ENCODE measurements at places on chromosomes 11 and 22.

- no peak for DNase-seq
- no peak overlapping the region for H3K4me3 ChIP-seq
- peaks cover 4% of the 10 kb centered on the region for H3K4me1 ChIP-seq
- no peaks in the 10 kb centered on the region for H3K27me3 ChIP-seq
- no peak overlapping the region for H3K27ac ChIP-seq
Observed at GRCh38 chr11:78386215-78386941, 31.2 kb downstream of the GAB2 start.

- H3K36me3 ChIP-seq = no peaks in the 10 kb centered on the region
- H3K4me1 ChIP-seq = no peaks in the 10 kb centered on the region
- no peak overlapping the region for H3K27ac ChIP-seq
- H3K4me3 ChIP-seq = no peak overlapping the region
- DNase-seq = no peak
Observed at GRCh38 chr11:120068114-120068573, 69.8 kb downstream of the TRIM29 start.

DNA sequence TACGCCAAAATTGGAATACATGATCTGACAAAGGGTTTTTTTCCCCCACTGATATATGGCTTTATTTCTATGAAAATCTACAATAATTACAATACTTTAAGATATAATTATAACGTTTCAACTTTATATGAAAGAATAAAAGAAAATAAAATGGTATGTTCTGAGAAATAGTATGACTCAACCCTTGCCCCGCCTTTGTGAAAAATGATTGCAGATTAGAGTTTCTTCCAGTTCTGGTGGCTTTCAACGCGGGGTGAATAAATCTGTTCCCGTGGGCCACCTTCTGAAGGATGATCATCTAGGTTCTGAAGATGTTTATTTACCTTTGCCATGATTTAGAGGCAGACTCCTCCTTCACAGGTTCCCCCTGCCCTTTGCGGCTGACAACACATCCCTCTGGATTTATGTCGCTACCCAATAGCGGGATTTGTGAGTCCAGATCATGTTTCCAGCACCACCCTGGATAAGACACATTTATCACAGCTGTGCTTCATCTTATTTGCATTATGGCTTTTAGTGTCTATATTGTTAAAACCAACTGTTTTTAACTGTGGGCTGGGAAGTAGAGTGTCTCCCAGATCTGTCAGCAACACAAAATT, 607.0 kb upstream of the KIRREL3 start:
- DNase-seq = no peak
- no peaks in the 10 kb centered on the region for H3K27me3 ChIP-seq
- no peak overlapping the region for H3K27ac ChIP-seq
- H3K4me3 ChIP-seq = no peak overlapping the region
- no peaks in the 10 kb centered on the region for H3K36me3 ChIP-seq

DNA sequence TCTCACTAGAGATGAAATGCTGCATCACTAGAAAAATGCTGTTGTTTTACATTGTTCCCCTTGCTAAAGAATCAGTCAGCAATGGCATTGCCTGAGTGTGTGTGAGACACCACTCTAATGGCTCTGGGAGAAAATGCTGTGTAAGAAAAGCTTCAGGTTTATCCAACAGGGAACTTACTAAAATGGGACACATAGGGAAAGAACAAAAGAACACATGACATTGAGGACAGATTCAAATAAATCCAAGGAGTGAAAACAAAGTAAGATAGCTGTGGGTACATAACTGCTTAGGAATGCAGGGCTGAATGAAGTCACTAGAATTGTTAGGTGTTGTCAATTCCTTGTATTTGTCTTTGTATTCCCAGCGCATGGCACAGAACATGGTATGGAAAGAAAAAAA, 24.2 kb downstream of the BLID start:
- no peaks in the 10 kb centered on the region for H3K27me3 ChIP-seq
- no peak overlapping the region for H3K4me3 ChIP-seq
- no peak overlapping the region for H3K27ac ChIP-seq
- peak; percentile 25 for DNase-seq
- H3K4me1 ChIP-seq = no peaks in the 10 kb centered on the region
- H3K36me3 ChIP-seq = no peaks in the 10 kb centered on the region

- no peaks in the 10 kb centered on the region for H3K27me3 ChIP-seq
- DNase-seq = peak; percentile 15
- H3K4me1 ChIP-seq = peaks cover 11% of the 10 kb centered on the region
- peaks cover 10% of the 10 kb centered on the region for H3K36me3 ChIP-seq
- no peak within 1 kb of the TSS for H3K27ac ChIP-seq
Observed at GRCh38 chr22:24592851-24593558, at the start of gene LRRC75B. Gene LRRC75B (minus strand): TSS chr22:24593073. CDS start chr22:24593039, 34 bp downstream.

GRCh38 chr11:35811783-35812182, 132.1 kb upstream of the LDLRAD3 start:
- H3K27ac ChIP-seq = no peak overlapping the region
- no peak overlapping the region for H3K4me3 ChIP-seq
- no peak for DNase-seq

DNA sequence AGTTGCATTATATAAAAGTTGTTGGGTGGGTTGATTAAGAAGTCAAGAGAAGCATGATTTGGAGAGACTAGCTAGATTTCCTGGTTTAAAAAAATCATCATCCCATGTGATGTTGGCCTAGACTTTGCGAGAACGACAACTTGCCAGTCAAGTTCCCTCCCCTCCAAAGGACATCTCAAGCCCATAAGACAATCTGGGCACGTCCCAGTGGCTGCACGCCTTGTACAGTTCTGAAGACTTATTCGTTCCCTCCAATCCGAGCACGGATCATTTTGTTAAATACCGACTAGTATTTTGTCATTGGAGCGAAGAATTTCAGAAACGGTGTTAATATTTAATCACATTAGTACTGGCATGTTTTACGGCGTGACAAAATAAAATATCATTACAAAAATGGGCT, 8.0 kb downstream of the MN1 start:
- H3K36me3 ChIP-seq = peaks cover 6% of the 10 kb centered on the region
- H3K4me1 ChIP-seq = peaks cover 16% of the 10 kb centered on the region
- no peak overlapping the region for H3K4me3 ChIP-seq
- H3K27ac ChIP-seq = no peak overlapping the region

- no peak overlapping the region for H3K4me3 ChIP-seq
- no peaks in the 10 kb centered on the region for H3K27me3 ChIP-seq
- H3K4me1 ChIP-seq = no peaks in the 10 kb centered on the region
- H3K27ac ChIP-seq = no peak overlapping the region
- no peak for DNase-seq
- no peaks in the 10 kb centered on the region for H3K36me3 ChIP-seq
Observed at GRCh38 chr11:26688701-26689100, 33.2 kb downstream of the SLC5A12 start.

- no peak overlapping the region for H3K4me3 ChIP-seq
- H3K4me1 ChIP-seq = no peaks in the 10 kb centered on the region
- H3K27me3 ChIP-seq = no peaks in the 10 kb centered on the region
- no peak overlapping the region for H3K27ac ChIP-seq
- H3K36me3 ChIP-seq = no peaks in the 10 kb centered on the region
Observed at GRCh38 chr11:70871881-70872280, 380.5 kb downstream of the SHANK2 start.

GRCh38 chr11:13567551-13567950, 71.8 kb upstream of the PTH start:
- no peak overlapping the region for H3K27ac ChIP-seq
- no peak for DNase-seq
- H3K4me3 ChIP-seq = no peak overlapping the region
- H3K27me3 ChIP-seq = no peaks in the 10 kb centered on the region

- no peaks in the 10 kb centered on the region for H3K27me3 ChIP-seq
- DNase-seq = no peak
- no peaks in the 10 kb centered on the region for H3K4me1 ChIP-seq
Observed at GRCh38 chr22:33303099-33303498, 244.9 kb upstream of the SYN3 start.

DNA sequence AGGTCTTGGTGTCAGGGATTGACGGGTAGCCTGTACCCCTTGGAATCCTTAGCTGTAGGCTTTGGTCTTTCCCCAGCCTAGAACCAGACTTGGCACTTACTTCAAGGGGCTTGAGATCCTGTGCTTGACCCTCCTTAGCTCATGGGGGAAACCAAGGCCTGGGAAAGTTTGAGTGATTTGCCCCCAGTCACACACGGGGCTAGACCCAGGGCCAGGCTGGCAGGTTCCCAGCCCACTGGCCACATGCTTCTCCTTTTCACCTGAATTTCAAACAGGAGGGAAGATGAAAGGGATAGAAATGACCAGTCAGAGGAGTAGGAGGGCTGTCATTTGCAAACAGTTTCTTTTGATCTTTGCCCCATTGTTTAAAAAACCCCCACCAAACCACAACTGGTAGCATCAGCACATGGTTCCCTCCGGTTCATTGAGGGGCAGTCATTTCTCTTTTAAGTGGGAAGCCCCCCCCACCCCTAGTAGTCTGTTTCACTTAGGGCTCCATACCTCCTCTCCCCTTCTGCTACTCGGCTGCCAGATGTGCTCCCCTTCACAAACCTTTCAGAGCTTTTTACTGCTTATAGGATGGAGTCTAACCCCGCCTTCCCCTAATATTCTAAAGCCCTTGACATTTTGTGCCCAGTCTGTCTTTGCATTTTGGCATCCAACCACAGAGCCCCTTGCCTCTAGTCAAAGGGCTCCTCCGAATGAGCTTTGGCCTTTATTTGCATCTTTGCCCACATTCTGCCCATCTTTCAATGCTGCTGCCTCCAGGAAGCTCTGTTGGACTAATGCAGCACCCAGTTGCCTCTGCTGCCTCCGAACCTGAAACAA, 37.6 kb downstream of the ZNRF3 start:
- no peaks in the 10 kb centered on the region for H3K27me3 ChIP-seq
- DNase-seq = no peak
- no peaks in the 10 kb centered on the region for H3K36me3 ChIP-seq
- no peak overlapping the region for H3K4me3 ChIP-seq

DNA sequence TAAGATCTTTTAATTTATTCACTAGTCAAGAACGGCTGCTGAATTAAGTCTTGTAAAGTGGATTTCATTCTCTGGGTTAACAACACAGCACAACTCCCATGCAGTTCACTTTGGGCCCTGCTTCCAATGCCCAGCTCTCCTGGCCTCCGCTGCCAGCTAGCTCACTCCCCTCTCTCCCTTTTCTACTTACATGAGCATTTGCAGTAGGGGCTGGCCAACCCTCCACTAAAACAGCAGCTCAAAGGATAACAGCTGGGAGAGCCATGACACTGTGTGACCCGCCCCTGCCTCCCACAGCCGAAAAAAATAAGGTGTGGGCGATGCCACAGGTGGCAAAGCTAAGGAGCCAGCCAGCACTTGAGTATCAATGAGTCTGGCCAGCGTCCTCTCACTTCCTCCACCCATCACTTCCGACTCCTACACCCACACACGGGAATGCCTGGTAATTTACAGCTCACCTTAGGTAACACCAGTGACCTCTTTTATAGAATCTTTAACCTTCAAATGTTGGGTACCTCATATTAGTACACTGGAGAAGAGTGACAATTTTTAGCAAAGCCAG, 56.8 kb downstream of the DGCR2 start:
- H3K4me1 ChIP-seq = no peaks in the 10 kb centered on the region
- no peaks in the 10 kb centered on the region for H3K27me3 ChIP-seq
- no peak overlapping the region for H3K4me3 ChIP-seq
- peaks cover 57% of the 10 kb centered on the region for H3K36me3 ChIP-seq

DNA sequence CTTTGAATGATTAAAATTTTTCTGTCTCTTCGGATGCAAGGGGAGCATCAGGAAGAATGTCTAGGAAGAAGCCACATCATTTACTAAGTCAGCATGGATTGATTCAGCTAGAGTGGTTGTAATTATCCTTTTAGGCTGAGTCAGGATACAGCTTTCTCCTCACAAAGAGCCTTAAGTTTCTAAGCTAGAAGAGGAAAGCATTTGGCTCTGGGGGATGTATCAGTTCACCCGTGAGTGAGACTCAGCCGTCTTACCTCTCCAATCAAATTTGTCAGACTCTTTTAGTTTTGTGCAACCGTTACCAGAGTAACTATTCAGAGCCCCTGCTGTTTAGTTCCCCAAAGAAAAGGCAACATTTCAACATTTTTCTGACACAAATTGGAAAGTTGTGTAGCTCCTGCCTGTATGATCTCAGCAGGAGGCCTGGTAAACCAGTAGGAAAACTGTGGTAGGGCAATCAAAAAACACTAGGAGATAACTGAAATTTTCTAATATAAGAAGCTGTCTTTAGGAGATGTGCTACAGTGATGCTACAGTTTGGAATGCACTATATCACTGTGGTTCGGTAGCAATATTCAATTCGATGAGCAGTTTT, 432.4 kb upstream of the LUZP2 start:
- H3K4me1 ChIP-seq = no peaks in the 10 kb centered on the region
- DNase-seq = no peak
- H3K4me3 ChIP-seq = no peak overlapping the region

- no peak for DNase-seq
- H3K27ac ChIP-seq = no peak overlapping the region
- H3K36me3 ChIP-seq = no peaks in the 10 kb centered on the region
- H3K4me3 ChIP-seq = no peak overlapping the region
Observed at GRCh38 chr11:35919244-35919643, 24.6 kb upstream of the LDLRAD3 start.

- no peak for DNase-seq
- H3K27me3 ChIP-seq = no peaks in the 10 kb centered on the region
- H3K4me3 ChIP-seq = no peak overlapping the region
- no peaks in the 10 kb centered on the region for H3K36me3 ChIP-seq
- H3K4me1 ChIP-seq = peaks cover 15% of the 10 kb centered on the region
- no peak overlapping the region for H3K27ac ChIP-seq
Observed at GRCh38 chr22:46581538-46582244, 38.5 kb upstream of the GRAMD4 start.

GRCh38 chr11:77409046-77409445, 64.8 kb downstream of the PAK1 start:
- H3K36me3 ChIP-seq = no peaks in the 10 kb centered on the region
- no peak for DNase-seq
- H3K27me3 ChIP-seq = no peaks in the 10 kb centered on the region
- H3K27ac ChIP-seq = no peak overlapping the region

DNA sequence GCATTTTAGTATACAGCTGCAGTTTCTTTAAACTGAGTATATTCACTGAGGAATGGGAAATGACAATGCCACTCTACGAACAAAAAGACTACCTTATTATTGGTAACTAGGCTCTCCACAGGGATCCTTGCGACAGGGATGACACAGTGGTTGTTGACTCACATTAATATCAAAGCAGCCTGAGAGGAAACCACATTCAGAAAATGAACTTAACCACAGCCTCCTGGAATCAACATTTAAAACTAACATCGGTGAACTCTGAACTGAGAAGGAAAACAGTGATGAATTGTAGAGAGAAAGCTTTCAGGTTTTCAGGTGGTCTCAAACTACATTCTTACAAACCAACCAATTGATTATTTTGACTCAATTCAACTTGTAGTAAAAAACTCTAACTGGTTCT, 90.3 kb upstream of the MTMR2 start:
- no peaks in the 10 kb centered on the region for H3K27me3 ChIP-seq
- DNase-seq = peak; percentile 31
- H3K4me1 ChIP-seq = peaks cover 9% of the 10 kb centered on the region
- no peak overlapping the region for H3K4me3 ChIP-seq
- H3K27ac ChIP-seq = peak overlapping the region; percentile 66
- no peaks in the 10 kb centered on the region for H3K36me3 ChIP-seq

- H3K4me3 ChIP-seq = peak overlapping the region; percentile 81
- H3K36me3 ChIP-seq = no peaks in the 10 kb centered on the region
- H3K27me3 ChIP-seq = no peaks in the 10 kb centered on the region
- H3K27ac ChIP-seq = peak overlapping the region; percentile 22
- DNase-seq = peak; percentile 50
Observed at GRCh38 chr11:17012712-17013547, 1.3 kb downstream of the PLEKHA7 start.
